H7 (cell line): ENCODE measurements at places on chromosomes 1 and 21.

DNA sequence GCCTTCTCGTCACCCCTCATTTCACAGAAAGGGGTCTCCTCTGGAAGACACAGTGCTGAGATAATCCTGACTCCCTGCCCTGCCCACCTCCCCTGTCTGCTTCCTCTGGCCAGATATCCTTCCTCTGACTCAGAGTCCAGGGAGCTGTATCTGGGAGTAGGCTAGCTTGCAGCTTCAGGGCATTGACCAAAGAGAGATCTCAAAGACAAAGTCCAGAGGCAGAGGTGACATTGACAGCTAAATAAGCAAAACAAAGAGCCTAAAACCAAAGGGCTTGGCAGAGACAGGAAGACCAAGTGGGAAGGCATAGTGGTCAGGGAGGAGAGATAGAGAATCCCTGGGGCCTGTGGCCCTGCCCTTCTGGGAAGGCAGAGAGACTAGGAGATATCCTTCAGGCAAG is 64.9 kb downstream of the TNR start:
- no peak for DNase-seq

GRCh38 chr1:159755451-159756007 is 25.2 kb upstream of the DUSP23 start:
- DNase-seq: no peak

GRCh38 chr1:21449906-21450305 is 10.0 kb downstream of the NBPF3 start:
- DNase-seq: no peak

DNA sequence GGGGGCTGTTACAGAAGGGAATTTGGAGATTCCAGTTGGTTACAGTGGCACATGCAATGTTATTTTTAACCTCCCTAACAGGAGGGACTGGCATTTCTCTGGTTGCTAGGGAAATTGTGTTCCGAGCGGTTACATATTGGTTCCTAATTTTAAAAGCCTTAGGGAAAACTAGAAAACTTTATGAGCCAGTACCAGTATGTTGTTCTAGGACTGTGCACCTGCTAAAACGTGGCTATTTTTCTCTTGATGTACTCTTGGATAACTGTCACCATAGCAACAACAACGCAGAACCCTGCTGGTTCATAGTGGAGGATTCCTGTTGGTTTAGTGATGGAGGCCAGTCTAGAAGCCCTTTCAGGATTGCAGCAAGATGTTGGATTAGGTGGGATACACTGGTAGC is 68.9 kb upstream of the PGBD5 start:
- no peak for DNase-seq

DNA sequence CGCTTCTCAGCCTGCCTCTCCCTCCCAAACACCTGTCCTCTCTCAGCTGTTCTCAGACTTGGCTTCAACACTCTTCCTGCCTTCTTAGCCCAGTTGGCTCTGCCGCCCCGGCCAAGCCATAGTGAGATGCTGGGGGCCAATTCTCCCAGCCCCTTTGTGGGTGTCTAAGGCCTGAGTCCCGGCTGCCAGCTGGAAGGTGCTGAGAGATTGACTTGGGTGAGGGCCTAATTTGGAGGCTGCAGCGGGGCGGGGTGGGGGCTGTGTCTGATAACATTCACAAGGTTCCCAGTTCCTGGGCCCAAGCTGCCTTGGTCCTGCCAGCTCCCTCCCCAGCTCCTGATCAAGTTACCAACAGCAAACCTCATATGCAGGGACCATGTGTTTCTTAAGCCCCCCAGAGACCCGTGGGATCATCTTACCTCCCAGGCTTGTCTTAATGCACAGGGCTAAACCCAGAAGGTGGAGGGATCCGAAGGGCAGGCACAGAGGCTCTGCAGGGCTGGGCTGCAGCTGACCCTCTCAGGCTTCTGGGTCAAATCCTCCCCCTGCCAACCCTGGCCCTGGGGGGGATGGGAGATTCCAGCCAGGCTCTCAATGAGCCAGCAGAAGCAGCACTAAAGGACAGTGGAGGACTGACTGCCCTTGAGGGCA is 9.8 kb downstream of the INKA2 start:
- peak; percentile 48 for DNase-seq

DNA sequence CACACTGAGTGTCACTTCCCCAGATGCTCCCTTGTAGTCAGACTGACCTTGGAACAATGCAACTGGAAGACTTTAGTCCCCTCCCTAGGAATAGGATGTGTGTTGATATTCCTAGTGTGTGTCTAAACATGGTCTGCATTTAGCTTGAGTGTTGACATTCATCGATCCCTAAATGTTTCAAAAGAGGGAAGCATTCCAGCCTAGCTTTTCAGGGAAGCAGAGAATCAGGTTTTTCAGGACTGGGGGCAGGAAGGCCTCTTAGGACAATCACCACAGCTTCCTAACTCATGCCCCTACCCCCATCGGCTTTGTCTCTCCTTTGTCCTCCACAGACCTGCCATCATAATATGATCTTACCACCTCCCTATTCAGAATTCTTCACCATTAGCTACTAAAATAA is 43.4 kb downstream of the NMNAT2 start:
- DNase-seq: no peak

DNA sequence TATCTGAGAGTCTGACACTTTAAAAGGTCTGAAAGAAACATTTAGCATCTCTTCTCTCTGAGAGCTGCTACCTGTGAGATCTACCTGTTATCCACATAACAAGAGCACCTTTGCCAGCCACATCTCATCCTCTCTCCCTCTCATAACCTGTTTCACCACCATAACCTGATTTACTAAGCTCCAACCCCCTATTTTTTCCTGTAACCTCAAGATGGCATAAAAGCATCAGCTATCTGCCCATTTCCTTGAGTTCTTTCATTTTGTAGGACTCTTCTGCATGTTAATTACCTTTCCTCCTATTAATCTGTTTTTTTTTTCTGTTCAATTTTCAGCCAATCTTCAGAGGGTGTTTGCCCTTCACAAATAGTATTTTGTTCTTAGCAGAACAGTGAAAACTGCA is 136.5 kb upstream of the KCNK1 start:
- no peak for DNase-seq

DNA sequence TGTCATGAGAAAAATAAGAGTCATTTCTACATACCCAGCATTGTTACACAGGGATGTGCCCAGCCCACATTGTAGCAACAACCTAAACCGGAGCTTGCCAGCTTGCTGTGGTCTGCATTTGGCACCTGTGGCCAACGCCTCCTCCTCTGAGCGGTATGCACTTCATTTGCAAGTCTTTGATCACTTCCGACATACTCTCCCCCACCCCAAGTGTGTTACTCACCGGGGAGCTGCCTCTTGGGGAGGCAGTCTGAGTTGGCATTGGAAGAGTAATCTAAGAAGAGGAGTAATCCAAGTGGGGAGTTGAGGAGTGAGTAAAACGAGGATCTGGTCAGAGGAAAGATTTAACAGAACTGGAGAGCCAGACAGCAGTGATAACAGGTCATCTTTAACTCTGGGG is 3.8 kb downstream of the BCL9 start:
- peak; percentile 35 for DNase-seq

- no peak for DNase-seq
Observed at GRCh38 chr1:231683439-231684165, 57.0 kb downstream of the DISC1 start.

GRCh38 chr1:69485616-69486015 is 82.1 kb upstream of the LRRC7 start:
- no peak for DNase-seq

- no peak for DNase-seq
Observed at GRCh38 chr1:9126511-9126910, 2.4 kb downstream of the GPR157 start.
